Brain pericyte (primary cell): ENCODE measurements at places on chromosomes 3 and 15.

- no peak for DNase-seq
Observed at GRCh38 chr15:100905850-100906249, 13.3 kb upstream of the LRRK1 start.

DNA sequence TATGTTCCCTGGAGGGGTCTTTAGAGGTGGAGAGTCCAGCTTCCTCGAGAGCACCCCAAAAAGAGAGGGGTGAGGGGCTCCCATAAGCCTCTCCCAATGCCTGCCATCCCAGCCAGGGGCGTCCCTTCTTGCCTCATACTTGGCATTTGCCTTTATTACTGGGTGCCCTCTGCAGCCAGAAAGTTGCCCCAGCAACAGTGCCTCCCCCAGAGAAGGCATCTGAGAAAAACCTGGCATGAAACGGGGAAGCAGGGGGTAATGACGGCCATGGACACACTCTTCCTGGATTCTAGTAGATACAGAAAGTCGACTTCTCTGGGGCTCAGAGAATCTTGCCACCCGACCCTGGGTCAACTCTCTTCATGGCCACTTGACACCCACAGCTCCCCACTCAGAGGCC is 90.1 kb downstream of the PCSK6 start:
- no peak for DNase-seq

DNA sequence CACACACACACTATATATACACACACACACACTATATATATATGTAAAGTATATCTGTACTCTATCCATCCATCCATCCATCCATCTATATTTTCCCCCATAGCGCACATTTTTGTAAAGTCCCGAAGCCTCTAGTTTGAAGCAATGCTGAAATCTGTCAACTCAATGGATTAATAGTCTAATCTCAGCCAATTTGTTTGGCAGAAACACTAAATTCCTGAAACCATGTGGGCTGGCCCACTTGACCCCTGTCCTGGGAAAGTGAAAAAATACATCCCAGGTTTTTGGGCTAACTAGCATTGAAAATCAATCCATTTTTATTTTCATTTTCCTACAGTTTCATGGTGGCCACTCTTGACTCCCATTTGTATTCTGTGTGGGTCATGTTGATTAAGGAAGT is 166.7 kb downstream of the SLCO3A1 start:
- DNase-seq = no peak

DNA sequence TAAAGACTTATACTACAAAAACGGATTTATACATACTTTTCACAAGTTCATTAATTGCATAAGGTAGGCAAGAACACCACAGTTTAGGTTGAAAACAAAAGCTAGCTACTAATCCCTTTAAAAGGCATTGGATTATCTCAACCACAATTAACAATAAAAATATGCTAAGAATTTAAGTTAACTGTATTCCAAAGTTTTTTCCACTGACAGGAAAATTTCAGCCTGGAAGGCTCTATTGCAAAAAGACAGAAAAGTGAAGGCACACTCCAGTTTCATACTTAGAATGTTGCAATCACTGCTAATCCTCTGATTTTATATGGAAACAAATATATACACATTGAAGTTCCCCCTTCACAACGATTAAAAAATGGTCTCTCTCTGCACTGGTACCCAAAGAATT is 71.5 kb downstream of the TJP1 start:
- no peak for DNase-seq

DNA sequence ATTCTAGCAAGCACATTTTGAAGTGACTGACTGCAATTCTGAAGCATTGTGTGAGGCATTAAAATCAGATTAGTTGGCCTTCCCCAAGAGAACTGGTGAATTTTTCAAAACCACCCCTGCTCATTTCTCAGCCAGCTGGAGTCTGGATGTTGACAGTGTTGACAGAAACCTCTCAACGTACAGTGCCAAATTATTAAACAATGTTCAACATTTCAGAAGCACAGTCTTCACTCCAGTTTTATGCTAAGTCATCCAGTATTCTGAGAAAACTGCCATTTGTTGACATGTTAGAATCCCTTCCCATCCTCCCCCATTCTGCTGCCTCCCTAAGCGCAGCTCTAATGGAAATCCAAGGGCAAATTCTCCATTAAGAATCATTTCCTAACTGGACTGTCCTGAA is 369.3 kb upstream of the TRIM42 start:
- DNase-seq = no peak

GRCh38 chr15:59154243-59154642 is 49.3 kb downstream of the CCNB2 start:
- no peak for DNase-seq

- DNase-seq = no peak
Observed at GRCh38 chr3:30438126-30438525, 168.3 kb upstream of the TGFBR2 start.

GRCh38 chr3:111152496-111152895 is 80.9 kb downstream of the NECTIN3 start:
- DNase-seq = no peak
